ENCODE measurements at places on chromosomes 1 and 21. TPM values are rescaled to one million over a fixed set of nuclear protein-coding genes. Genes with fewer than 3 reads are reported as not detected.

DNA sequence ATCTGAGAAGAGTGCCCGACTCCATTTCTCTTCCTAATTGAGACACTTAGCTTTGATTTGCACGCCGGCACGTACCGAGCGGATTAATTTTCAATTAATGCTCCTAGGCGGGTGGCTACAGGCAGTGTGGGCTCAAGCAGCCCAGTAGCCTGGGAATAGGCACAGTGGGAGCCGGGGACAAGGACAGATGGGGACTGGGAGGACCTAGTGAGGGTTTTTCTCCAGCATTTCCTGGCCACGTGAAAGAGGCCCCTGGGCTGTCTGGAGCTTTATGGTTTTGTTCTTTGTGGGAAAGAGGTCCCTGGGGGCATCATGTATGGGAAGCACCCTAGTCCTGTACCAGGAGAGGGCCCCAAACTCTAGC is 78.6 kb upstream of the CSF3R start:
- ATAC-seq, result no peak

DNA sequence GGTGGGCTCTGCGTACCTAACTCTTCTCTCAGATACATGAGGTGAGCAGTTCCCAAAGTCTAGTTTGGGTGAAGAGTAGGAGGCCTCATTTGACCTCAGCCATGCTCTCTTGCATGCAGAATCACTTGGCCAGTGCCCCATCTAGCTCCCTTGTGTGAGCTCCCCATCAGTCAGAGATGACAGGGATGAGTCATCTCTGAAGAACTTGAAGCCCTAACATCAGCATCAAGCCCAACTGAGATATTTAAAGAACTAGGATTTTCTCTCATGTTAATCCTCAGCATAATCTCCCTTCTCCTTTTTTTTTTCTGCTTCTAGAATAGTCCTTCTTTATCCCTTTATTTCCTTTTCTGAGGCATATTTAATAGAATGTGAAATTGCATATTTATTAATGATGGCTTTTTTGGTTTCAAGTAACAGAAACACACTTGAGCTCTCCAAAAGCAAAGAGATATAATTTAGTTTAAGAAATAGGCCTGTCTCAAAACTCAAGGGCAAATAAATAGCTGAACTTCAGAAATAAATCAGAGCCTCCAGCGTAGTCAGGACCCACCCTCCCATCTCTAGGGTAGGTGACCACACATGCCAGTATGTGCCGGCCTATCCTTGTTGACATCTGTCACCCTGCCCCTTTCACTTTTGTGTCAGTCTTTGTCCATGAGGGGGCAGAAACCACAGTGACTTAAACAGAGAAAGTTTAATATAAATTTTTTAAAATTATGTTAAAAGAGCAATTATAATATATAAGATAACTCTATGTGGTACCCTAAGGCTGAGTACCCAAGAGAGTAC is 112.3 kb downstream of the TSEN15 start:
- ATAC-seq, result no peak

DNA sequence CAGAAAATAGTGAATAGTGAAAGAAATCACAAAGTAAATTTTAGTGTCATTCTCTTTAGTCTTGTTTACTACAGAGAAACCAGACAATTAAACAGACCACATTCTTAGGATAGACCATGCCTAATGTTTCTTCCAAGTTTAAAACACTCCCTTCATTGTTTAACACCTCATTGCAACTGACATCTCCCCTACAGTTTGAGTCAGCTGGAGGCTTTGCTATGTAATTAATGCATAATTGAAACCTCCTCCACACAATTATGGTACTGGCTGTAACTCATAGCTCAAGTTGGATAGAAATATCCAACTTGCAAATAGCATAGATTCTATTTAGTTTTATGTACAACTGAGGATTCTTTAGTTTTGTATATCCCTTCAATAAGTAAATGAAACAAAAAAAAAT is 35.2 kb upstream of the B3GALT2 start:
- ATAC-seq, result no peak

DNA sequence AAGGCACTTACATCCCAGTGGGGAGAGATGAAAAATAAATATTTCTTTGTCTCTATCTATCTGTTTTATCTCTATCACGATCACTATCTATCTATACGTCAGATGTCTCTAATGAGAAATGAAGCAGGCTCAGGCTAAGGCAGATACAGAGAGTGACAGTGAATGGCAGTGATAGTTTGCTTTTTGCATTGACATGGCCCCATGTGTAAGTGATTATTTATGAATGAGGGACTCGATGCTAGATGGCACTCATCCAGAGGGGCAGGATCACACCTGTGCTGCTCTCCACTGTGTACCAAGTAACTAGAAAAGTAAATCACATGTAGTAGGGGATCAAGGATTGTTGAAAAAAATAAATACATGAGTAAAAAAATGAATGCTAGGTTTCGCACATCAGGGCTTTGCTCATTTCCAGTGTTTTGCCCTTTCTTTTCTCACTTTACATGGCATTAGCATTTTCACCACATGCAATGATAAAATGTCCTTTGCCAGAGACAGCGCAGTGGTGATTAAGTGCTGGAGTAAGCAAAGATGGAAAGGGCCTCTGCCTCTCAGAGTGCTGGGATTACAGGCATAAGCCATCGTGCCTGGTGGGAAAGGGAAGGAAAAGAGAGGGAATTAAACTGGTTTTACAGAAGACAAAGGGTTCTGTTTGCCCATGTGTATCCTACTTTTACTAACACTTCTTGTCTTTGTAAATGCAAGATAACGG is 16.5 kb downstream of the TBX19 start:
- ATAC-seq, result no peak

DNA sequence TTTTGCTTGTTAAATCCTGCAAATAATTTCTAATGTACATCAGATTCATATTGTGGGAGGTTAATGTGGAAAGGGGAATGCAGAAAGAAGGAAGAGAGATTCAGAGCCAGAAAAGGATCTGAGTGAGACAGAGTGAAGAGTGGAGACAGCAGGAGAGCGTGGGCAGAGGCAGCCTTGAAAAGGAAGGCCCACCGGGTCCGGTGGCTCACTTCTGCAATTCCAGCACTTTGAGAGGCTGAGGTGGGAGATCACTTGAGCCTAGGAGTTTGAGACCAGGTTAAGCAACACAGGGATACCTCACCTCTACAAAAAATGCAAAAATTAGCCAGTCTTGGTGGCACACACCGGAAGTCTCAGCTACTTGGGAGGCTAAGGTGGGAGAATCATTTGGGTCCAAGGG is 222.0 kb upstream of the RAB4A start:
- no peak for ATAC-seq

- ATAC-seq, result no peak
Measured at GRCh38 chr1:115283681-115284146, 54.3 kb downstream of the NGF start.

- ATAC-seq, result peak; percentile 85
Measured at GRCh38 chr21:41419921-41420862, 5.8 kb upstream of the MX1 start.

- ATAC-seq, result peak; percentile 78
Measured at GRCh38 chr1:33818071-33818470, 45.8 kb upstream of the HMGB4 start.

DNA sequence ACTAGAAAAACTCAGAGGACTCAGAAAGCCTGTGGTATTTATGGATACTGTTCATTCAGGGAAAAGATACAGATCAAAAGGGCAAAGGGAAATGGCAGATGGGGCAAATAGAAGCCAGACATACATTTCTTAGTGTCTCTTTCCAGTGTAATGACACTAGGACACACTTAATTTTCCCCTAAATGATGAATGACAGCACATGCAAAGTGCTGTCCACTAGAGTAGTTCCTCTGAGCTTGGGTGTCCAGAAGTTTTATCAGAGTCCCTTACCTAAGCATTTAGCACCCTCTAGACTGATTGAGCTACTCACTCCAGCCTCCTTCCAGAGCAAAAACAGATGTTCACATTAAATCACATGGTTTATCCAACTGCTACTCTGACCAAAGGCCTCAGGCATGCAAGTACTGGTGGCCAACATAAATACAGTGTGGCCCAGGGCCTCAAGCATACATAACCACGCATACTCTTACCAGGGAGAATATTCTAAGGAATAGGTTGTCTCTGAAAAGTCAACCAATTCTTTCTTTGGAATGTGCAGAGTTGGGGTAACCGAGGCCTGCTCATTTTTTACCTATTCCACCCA is 166.9 kb downstream of the NCAM2 start:
- no peak for ATAC-seq

GRCh38 chr1:40877698-40878097 is 15.5 kb upstream of the CITED4 start:
- peak; percentile 52 for ATAC-seq

GRCh38 chr21:23452384-23453083 is 2154.7 kb downstream of the MRPL39 start:
- ATAC-seq, result no peak

- ATAC-seq, result peak; percentile 78
Measured at GRCh38 chr1:8094481-8095241, 68.6 kb upstream of the ERRFI1 start.

GRCh38 chr1:10777749-10778574 is 18.5 kb downstream of the CASZ1 start:
- no peak for ATAC-seq

- no peak for ATAC-seq
Measured at GRCh38 chr1:174809755-174810280, 189.9 kb upstream of the CACYBP start.

- ATAC-seq, result no peak
Measured at GRCh38 chr1:230176871-230177411, 109.9 kb downstream of the GALNT2 start.

DNA sequence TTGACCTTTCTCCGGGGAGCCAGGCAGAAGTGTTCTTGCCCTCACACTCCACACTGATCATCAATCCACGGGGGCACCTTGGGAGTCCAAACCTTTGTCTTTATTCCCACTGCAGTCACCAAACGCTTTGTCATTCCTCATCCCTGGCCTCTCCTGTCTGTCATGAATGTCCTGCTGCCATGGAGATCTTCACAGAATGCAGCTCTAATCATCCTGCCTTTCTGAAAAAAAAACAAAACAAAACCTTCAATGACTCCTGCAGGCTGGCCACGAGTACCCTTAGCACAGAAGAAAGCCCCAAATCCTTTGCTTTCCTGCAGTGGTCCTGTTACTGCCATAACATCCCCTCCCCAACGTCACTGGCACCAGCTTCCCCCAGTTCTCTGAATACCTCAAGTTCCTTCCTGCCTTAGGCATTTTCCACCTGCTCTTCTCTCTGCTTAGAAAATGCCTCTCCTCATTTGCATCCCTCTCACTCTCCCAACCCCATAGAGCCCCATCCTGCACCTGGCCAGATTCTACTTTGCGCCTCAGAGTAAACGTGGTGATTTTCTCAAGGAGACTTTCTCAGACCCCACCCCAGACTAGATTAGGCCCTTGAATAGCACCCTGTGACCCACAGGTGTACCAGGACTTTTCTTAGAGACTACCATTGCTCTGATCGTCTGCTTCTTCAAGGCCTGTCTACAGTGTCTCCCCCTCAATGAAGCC is 131.2 kb downstream of the AK5 start:
- ATAC-seq, result no peak

GRCh38 chr1:15931401-15931800 is 44.5 kb downstream of the ZBTB17 start:
- ATAC-seq, result no peak

DNA sequence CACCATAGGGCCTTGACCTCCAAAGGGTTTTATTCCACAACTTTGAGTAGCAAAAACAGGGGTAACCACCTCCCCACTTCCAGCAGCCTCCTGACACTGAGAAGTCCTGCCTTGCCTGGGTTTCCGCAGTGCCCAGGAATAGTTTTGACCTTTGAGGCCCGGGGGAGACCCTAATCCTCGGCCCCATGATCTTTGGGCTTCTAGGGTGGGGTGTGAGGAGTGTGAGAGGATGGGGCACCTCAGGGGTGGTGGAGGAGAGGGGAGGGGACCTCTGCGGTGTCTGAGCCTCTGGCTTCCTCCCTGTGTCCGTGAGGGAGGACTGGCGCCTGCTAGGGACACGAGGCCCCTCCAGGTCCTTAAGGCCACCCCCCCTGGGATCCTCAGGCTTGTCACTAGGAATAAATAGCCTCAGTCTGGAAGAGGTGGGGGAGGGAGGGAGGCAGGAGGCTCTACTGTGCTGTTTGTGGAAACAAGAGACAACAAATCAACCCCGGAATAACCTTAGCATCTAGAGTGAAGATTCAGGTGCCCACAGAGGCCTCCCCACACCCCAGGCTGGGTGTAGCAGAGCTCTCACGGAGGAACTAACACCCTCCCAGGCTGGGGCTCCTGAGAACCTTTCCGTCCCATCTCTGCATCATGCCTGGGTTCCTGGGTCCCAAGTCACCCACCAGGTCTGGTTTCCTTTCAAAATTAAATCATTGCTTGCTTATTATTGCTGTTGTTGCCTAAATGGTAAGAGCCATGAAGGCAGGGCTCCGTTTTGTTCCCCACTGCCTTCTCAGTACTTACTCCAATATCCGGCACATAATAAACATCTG is 904 bp upstream of the FHL3 start:
- no peak for ATAC-seq

GRCh38 chr1:20633190-20634064 is at the start of gene PINK1:
Gene PINK1 (plus strand): TSS chr1:20633458. CDS start chr1:20633549, 91 bp downstream.
- peak; percentile 87 for ATAC-seq

DNA sequence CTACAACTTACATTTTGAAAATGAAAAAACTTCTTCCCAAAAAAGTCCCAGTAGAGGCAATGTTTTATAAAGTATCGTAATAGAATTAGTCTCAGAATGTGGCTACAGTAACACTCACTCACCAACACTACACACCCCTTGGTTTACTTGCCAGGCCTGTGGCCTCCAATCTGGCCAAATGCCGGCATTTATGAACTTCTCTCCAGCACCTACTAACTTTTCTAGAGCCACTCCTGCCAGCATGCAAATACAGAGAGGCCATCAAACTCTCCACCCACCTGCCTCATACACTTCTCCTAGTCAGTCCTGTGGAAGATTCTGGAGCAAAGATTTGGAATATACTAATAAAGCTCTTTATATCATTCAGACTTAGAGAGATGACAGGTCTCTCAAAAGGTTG is 32.3 kb downstream of the STPG1 start:
- ATAC-seq, result peak; percentile 5

- no peak for ATAC-seq
Measured at GRCh38 chr1:92095874-92096273, 15.7 kb downstream of the BTBD8 start.

GRCh38 chr1:175679981-175680652 is 63.3 kb downstream of the TNR start:
- ATAC-seq, result no peak

Gene NBPF3
- total RNA-seq, result 6.7 TPM

Gene ADAMTS5
- 0.80 TPM for total RNA-seq

Gene CFAP74
- not detected for total RNA-seq

Gene TMEM82
- not detected for total RNA-seq

Gene HSPA6
- 1.4 TPM for total RNA-seq

Gene NFASC
- 12.2 TPM for total RNA-seq

Gene LCE6A
- not detected for total RNA-seq

Gene PLEKHA6
- total RNA-seq, result 11.1 TPM

Gene GOLT1A
- total RNA-seq, result not detected

Gene SYPL2
- total RNA-seq, result not detected

Gene C8B
- total RNA-seq, result not detected

Gene TLR5
- total RNA-seq, result 11.1 TPM

Gene EDARADD
- total RNA-seq, result 4.3 TPM

Gene FAM78B
- 0.88 TPM for total RNA-seq

Data from esophagus mucosa (tissue), 1 donor.